ENCODE measurements at places on chromosomes 11 and 22.

DNA sequence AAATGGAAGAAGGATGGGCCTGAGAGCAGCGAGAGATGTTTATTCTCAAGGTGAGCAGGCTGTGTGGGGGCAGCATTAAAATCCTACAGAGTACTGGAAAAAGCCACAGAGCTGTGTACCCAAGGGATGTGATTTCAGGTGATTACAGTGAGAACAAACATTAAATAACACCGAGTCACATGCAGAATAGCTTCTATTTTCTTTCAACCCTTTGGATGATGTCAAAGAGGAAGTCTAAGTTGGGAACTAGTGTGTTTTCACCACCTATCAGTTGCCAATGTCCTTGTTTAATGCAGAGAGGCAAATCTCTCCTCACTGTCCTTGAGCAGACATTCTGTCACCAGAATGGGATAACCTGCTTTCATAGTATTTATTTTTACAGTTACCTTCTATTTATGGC is 379.6 kb upstream of the NARS2 start:
- no peaks in the 10 kb centered on the region for H3K4me1 ChIP-seq
- H3K36me3 ChIP-seq = no peaks in the 10 kb centered on the region
- no peak for DNase-seq
- no peaks in the 10 kb centered on the region for H3K27me3 ChIP-seq

- DNase-seq = no peak
- no peaks in the 10 kb centered on the region for H3K4me1 ChIP-seq
- no peaks in the 10 kb centered on the region for H3K36me3 ChIP-seq
- H3K27ac ChIP-seq = no peak overlapping the region
- H3K27me3 ChIP-seq = no peaks in the 10 kb centered on the region
Observed at GRCh38 chr22:39898997-39899396, 1.9 kb upstream of the GRAP2 start.

DNA sequence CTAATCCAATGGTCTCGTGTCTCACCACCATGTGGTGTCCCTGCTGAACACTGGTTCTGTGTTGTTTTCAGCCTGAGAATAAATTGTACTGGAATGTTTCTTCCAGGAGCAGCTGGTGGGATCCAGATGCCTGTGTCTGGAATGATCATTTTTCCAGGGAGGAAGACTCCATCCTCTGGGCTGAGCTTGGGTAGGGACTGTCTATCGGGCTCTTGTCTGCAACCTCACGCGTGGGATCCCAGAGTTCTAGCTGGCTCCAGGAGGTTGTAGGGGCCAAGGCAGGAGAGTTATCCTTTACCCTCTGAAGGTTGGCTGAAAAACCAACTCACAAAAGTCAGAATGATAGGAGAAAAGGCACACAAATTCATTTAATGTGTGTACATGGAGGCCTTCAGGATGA is 144.1 kb upstream of the B3GAT1 start:
- no peaks in the 10 kb centered on the region for H3K36me3 ChIP-seq
- H3K4me3 ChIP-seq = no peak overlapping the region
- peaks cover 3% of the 10 kb centered on the region for H3K27me3 ChIP-seq
- no peak overlapping the region for H3K27ac ChIP-seq

GRCh38 chr11:61201476-61201875 is 1.8 kb upstream of the PGA3 start:
- no peak overlapping the region for H3K27ac ChIP-seq
- H3K4me3 ChIP-seq = no peak overlapping the region
- peaks cover 6% of the 10 kb centered on the region for H3K27me3 ChIP-seq
- DNase-seq = no peak
- no peaks in the 10 kb centered on the region for H3K36me3 ChIP-seq
- no peaks in the 10 kb centered on the region for H3K4me1 ChIP-seq

DNA sequence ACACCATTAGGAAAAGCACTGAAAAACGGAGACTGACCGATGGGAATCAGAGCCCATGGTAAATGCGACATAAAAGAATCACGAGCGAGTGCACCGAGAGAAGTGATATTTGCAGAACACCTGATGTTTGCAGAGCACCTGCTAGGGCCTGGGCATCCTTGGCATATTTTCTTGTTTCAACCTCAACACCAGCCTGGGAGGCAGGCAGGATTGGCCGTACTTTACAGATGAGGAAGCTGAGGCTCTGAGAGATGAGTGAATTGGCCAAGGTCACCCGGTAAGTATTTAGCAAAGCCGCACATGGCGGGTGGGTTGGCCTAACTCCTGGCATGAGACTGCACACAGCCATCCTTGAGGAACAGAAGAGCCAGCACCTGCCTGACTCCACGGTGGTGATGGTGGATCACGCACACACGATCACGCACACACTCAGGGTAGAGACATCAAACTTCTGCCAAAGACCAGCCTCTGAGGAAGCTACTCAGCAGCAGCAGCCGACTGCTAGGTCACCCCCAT is 21.6 kb upstream of the CHADL start:
- no peaks in the 10 kb centered on the region for H3K4me1 ChIP-seq
- peaks cover 48% of the 10 kb centered on the region for H3K36me3 ChIP-seq
- no peak for DNase-seq
- H3K27me3 ChIP-seq = no peaks in the 10 kb centered on the region
- no peak overlapping the region for H3K27ac ChIP-seq

All from sigmoid colon (tissue), 7 donors.